Adipocyte (in vitro differentiated cells): ENCODE measurements at places on chromosomes 6 and 20.

DNA sequence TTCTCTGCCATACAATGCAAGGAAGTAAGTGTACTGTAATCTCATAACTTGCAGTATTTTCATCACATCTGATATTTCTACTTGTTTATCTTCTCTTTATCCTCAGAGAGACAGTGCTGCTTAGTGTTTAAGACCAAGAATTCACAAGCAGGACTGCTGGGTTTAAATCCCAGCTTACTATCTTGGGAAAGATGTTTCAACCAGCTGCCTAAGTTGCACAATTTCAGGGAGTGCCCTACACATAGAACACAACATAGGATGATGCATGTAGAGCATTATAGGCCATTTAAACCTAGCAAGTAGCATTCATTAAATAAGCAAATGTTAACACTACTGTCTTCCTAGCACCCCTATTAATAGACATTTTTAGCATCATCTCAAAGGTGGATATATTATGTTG is 205.2 kb upstream of the CEP162 start:
- peak; percentile 32 for DNase-seq

GRCh38 chr6:164072240-164072666 is 657.7 kb downstream of the QKI start:
- no peak for DNase-seq

GRCh38 chr6:71250099-71250602 is 38.5 kb upstream of the OGFRL1 start:
- DNase-seq, result peak; percentile 89

DNA sequence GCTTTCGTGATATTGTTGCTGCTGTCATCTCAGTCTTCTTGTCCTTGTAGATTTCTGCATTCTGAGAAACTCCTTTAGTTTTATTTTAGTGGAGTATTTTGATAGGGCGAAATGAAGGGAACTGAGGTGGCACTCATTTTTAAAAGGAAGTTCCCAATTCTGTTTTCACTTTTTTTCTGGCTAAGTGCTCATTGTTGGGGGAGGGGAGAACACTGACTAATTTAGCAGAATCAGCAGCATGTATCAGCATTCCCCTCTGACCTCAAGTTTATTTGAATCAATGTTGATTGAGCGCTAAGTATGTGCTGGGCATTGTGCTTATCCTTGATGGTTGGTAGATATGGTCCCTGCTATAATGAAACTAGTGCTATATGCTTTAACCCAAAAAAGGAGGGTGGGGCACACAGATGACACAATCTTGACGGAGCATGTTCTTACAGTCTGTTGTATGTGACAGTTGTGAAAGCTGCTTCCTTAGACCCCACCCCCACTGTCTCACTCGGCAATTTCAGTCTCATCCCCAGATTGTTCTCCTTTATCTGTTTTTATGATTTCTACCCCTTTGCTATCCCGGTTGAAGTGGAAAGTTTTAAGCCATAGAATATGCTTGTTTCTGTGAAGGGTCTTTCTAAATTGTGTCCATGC is 262.4 kb downstream of the SOX4 start:
- DNase-seq, result no peak

- DNase-seq, result no peak
Observed at GRCh38 chr6:125444006-125444923, 142.5 kb upstream of the HDDC2 start.

DNA sequence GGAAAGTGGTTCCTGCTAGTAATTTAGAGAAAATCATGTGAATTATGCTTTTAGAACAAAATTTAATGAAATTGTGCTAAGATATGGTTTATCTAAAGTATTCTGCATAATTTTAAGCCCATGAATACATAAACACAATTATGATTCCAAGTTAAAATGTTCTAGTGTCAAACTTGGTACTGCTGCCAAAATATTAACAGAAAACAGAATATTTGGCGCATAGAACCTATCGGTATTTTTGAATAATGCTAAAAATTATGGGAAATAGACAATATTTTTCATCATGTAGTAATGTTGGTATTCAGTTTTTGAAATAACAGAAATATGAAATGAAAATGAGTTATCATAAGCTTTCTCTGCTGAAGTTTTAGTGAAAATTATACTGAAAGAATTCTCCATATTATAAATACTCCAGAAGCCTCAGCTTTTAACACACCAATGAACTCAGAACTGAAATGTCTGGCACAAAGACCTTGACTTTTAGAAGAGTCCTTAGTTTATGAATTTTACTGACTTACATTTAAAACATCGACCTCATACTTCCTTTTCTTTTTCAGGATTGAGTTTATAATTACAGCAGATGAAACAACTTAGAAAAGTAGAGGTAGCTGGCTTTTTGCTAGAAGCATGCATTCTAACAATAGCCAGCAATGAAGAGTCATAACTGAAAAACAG is 1192.3 kb upstream of the GJE1 start:
- no peak for DNase-seq

GRCh38 chr6:25180630-25181349 is 98.4 kb upstream of the CARMIL1 start:
- no peak for DNase-seq

- no peak for DNase-seq
Observed at GRCh38 chr6:138000941-138001340, 106.3 kb downstream of the PERP start.

- DNase-seq, result no peak
Observed at GRCh38 chr20:47682028-47682783, 103.1 kb downstream of the SULF2 start.

GRCh38 chr20:59668926-59669850 is 64.8 kb downstream of the PHACTR3 start:
- no peak for DNase-seq

GRCh38 chr20:3221398-3222226 is 12.3 kb downstream of the ITPA start:
- no peak for DNase-seq
